ENCODE measurements at places on chromosomes 13 and 19. TPM values are rescaled to one million over a fixed set of nuclear protein-coding genes. Genes with fewer than 3 reads are reported as not detected.

GRCh38 chr13:73748404-73748803, 385.8 kb downstream of the KLF12 start:
- no peak for DNase-seq

GRCh38 chr13:106118050-106118449, 417.4 kb downstream of the EFNB2 start:
- DNase-seq = no peak

DNA sequence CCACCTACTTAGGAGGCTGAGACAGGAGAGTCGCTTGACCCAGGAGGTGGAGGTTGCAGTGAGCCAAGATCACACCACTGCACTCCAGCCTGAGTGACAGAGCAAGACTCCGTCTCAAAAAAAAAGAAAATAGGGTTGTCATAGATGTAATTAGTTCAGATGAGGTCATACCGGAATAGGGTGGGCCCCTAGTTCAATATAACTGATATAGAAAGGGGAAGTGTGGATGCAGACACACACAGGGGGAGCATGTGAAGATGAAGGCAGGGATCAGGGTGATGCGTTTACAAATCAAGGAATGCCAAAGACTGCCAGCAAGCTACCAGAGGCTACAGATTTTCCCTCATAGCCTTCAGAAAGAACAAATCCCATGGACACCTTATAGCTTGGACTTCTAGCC, 24.3 kb upstream of the EEF1AKMT1 start:
- no peak for DNase-seq

DNA sequence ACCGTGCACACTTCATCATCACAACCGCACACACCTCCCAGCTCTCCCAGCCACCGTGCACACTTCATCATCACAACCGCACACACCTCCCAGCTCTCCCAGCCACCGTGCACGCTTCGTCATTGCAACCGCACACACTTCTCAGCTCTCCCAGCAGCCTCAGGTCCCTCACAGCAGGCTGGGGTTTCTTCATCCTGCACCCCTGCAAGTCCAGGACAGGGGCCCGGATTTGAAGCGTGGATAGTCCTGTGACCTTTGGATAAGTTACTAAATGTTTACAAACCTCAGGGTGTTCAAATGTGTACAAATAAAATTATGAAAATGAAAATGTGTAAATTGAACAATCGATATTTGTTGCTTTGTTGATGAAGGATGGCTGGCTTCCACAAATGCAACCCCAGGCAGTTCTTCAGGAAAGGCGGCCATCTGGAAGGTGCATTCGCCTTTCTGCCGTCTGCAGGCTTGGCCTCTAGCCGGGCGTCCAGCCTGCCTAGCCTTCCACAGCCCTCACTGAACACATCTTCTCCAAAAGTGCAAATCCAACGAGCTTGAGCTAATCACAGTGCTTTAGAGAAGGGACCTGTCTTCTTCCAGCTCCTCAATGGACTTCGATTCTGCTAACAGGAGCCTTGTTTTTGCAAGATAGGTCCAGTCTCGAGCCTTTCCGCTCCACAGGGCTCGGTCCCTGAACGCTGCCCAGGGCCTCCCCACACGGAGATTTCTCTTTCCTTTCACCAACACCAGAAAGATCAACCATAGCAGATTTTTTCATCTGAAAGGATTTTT, 74.2 kb downstream of the SPACA7 start:
- no peak for DNase-seq

GRCh38 chr13:78596736-78597601, 6.4 kb downstream of the POU4F1 start:
- no peak for DNase-seq

- no peak for DNase-seq
Observed at GRCh38 chr19:4075373-4075772, 8.7 kb upstream of the ZBTB7A start.

- DNase-seq = peak; percentile 60
Observed at GRCh38 chr13:26051657-26052311, at the start of gene SHISA2. SHISA2 (minus strand) TSS chr13:26052016; CDS start chr13:26050975, 1,041 bp downstream.

GRCh38 chr19:18392417-18392816, 5.0 kb downstream of the LRRC25 start:
- no peak for DNase-seq

DNA sequence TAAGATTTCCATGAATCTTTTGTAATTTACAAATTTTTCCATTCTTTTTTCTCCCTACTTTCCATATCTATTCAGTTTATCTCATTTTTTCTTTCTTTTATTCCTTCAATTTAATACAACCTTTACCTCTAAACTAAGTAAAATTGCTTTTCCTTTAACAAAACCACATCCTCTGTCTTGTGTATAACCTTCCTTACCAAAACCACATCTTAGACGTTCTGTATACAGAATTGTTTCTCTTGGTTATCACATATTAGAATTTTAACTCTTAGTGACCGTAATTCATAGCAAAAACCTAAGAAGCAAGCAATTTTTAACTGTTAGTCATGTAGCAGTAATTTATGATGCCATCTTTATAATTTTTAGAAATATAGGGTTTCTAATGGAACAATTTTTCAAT, 15.0 kb downstream of the PPP5C start:
- DNase-seq = no peak

- no peak for DNase-seq
Observed at GRCh38 chr13:44746690-44747089, 170.6 kb upstream of the TSC22D1 start.

DNA sequence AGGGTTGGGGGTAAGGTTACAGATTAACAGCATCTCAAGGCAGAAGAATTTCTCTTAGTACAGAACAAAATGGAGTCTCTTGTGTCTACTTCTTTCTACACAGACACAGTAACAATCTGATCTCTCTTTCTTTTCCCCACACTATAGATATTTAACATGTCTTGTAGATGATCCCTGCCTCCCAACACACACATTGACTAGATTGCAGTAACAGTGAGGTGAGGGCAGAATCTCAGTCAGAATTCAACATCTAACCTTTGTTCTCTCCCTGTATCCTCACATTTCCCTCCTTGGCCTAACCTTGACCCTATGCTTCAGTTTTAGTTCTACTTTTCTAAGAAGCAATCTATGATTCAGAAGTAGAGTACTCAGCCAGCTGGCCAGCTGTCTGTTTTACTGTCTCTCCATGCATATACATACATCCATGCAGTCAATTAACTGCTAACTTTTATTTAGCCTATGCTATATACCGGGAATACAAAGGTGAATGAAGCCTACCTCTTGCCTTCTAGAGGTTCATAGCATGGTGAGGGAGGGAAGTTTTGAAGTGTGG, 18.1 kb downstream of the DNAJC15 start:
- DNase-seq = no peak

- no peak for DNase-seq
Observed at GRCh38 chr13:100825557-100825956, 151.0 kb upstream of the TMTC4 start.

DNA sequence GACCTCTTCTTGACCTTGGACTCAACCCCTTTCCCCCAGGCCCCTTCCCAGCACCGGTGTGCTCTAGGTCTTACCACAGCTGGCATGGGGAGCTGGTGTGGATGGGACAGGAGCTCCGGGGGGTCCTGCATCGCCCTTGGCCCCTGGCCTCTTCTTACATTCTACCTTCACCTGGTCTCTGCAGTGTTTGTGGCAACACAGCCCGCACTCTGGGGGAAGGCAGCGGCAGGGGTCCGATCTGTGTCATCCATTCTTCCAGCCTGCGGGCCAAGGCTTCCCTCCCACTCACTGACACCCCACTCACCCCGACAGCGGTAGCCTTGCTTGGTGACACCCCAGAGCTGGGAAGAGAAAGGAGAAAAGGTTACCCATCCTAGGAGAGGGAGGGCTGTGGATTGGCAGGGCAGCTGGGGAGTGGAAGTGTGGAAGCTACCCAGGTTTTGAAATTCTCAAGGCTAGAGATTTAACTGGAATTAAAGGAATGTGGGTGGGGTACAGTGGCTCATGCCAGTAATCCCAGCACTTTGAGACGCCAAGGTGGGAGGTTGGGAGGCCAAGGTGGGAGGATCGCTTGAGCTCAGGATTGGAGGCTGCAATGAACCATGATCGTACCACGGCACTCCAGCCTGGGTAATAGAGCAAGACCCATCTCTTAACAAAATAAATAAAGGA, 8.3 kb downstream of the FAM98C start:
- no peak for DNase-seq

GRCh38 chr13:68708336-68708908, 1399.2 kb upstream of the ATXN8OS start:
- no peak for DNase-seq

The ZNF837 gene
- 2.0 TPM for total RNA-seq

The FUT3 gene
- total RNA-seq = not detected

The ZNF490 gene
- total RNA-seq = 8.0 TPM

The MAP4K1 gene
- total RNA-seq = 6.3 TPM

The FOSB gene
- total RNA-seq = not detected
